ENCODE measurements at places on chromosomes 6 and 20.
A peak's percentile ranks its signal among the peaks of the same experiment; 100 is the strongest.

DNA sequence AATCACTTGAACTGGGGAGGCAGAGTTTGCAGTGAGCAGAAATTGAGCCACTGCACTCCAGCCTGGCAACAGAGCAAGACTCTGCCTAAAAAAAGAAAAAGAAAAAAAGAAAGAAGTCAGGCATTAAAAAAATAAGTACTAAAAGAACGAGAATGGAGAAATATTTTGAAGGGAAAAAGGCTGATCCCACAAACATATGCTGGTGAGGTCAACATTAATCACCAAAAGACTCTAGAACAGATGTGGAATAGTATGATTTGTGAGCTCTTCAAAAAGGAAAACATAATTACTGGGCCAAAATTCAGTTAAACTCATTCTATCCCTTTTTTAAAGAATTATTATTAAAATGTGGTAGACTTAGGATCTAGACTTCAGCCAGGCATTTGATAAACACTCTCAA is 61.2 kb upstream of the NRSN1 start:
- DNase-seq: no peak

DNA sequence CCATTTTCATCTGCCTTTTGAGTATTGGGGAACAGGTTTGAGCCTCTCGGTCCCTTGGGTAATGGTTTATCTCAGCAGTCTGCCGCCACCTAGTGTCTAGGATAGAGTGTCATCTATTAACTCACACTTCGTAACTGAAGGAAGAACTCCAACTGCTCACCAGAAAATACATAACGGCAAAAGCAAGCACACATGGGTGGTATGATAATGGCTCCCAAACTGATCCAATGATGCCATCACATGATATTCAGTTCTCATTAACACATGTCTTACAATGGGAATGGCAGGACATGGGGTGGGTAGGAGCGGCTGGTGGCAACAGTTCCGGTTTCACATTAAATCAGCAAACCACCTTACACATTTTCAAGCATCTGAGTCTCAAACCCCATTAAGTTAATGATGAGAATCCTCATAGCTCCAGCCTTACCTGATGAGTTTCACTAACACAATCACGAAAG is 110.7 kb upstream of the PHACTR1 start:
- peak; percentile 31 for DNase-seq

DNA sequence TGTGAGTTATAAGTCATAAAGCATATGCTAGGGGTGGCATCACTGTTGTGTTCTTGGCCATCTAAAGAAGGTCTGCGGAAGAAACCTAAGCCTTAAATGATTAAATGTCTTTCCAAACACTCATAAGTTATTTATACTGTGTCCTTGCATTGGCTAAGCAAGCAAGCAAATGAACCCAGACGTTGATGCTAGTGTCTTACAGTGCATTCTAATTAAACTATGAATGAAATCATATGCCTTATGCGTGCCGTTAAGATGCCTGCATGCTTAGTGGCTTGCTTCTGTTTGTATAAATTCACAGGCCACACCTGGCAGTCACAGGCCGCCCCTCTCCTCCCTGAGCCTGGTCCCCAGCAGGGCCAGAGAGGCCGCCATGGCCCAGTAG is 49.9 kb downstream of the RIN2 start:
- DNase-seq: no peak

GRCh38 chr6:79232696-79233462 is 1.6 kb downstream of the HMGN3 start:
- DNase-seq: no peak

- no peak for DNase-seq
Observed at GRCh38 chr6:134063121-134063965, 10.9 kb upstream of the SLC2A12 start.

DNA sequence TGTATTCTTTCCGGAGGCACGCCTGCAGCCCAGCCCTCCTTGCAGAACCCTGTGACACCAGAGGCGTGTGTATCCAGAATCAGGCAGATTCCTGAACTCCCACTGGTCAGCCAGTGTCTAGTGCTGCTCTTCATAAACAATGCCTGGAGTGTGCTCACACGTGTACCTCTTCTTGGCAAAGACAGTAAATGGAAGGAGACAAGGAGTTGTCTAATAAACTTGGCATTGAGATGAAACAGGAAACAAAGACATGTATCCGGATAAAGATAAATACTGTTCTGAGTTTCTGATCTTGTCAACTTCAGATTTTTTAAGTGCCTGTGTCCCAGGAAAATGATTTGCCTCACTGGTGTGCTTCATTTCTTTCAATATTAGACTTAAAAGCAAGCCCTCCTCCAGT is 1.7 kb downstream of the RPS6KA2 start:
- no peak for DNase-seq

DNA sequence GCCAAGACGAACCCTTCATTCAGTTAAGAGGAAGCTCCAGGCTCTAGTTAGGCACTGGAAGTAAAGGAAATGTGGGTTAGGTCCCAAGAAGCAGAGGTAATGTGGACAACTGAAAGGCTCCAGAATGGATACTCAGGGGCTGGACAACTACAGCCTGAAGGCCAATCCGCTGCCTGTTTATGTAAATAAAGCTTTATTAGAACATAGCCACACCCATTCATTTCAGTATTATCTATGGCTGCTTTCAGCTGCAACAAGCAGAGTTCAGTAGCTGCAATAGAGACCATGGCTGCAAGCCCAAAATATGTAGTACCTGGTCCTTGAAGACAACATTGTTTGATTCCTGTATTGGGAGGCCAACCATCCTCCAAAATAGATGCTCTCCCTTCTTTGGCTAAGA is 100.8 kb upstream of the MRPS10 start:
- no peak for DNase-seq

DNA sequence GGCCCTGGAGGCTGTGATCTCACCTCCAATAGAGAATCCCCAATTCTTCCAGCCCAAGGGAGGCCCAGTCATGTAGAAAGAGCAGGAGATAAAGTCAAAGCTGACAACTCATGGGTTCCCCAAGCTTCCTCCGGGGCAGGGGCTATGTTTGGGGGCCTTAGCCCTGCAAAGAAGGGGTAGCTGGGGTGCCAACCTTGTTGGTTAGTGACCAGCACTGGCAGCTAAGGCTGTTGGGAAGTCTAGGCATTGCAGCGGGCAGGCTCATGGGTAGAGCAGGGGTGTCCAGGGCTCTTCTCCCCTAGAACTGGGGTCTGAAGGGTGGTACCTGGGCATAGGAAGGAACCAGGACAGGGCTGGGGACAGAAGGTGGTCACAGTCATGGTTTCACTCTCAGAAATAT is 36.4 kb downstream of the TGM2 start:
- DNase-seq: no peak

DNA sequence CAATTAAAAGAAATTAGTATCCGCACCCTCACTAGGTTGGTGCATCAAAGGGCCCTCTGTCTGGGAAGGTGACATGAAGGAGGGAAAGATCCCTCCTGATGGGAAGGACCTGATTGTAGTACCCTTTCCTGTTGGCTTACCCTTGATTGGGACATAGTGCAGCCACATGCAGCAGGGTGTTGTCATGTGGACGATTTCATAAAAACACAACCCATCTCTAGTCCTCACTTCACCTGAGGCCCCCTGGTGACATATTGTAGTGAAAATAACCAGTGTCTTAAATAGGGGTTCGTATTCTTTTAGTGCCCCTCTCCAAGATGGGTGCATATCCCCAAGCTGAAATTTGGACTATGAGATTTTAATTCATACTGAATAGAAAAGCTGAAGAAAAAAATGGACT is 97.3 kb downstream of the SLX4IP start:
- no peak for DNase-seq

DNA sequence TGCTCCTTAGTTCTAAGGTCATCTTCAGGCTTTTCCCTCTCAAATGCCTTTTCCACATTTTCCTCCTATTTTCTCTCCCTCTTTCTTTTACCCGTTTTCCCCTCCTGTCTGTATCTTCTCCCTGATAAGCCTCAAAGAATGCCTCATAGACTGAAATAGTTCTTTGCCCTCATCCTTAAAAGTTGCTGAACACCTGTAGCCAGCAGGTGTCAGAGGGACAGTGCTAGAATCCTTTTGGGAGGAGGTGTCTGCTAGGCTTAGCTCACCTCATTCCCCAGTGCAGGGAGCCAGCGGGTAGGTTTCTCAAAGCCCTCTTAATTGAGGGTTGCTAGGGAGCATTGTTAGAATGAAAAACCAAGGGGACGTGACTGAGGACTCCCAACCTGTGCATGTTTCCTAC is 204.0 kb downstream of the TSHZ2 start:
- DNase-seq: no peak

GRCh38 chr6:166005401-166005943 is 162.2 kb downstream of the TBXT start:
- no peak for DNase-seq

- DNase-seq: no peak
Observed at GRCh38 chr6:96943555-96944215, 19.2 kb downstream of the KLHL32 start.

DNA sequence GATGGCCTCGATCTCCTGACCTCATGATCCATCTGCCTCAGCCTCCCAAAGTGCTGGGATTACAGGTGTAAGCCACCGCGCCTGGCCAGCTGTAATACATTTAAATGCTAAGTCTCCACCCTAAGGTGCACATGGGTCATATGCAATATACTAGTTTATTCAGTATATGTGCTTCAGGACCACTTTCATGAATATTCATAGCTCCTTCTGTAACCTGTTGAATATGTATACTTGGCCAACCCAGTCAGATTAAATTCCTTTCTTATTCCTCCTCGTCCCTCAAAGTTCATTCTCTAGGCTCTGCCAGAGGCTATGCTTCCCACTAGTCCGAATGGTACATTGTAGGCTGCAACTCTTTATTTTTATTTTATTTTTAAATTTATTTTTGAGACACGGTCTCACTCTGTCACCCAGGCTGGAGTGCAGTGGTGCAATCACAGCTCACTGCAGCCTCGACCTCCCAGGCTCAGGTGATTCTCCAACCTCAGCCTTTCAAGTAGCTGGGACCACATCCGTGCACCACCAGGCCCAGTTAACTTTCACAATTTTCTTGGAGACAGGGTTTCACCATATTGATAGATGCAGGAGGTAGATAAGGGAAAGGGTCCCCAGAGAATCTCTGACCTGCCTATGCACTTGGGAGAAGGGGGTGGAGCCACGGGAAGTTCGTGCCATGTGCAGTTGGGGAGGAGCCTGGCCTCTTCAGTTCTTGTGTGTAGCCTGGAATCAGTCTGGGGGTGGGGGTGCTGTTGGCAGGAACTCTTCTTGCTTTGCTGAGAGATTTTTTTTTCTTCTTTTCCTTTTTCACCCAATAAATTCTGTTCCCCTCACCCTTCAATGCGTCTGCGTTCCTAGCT is 41.3 kb upstream of the DDR1 start:
- no peak for DNase-seq

GRCh38 chr20:62688855-62689460 is 19.7 kb upstream of the NTSR1 start:
- no peak for DNase-seq

- no peak for DNase-seq
Observed at GRCh38 chr20:16947479-16947878, 199.3 kb downstream of the OTOR start.

- DNase-seq: peak; percentile 42
Observed at GRCh38 chr6:157822245-157823000, 623 bp upstream of the SNX9 start.

DNA sequence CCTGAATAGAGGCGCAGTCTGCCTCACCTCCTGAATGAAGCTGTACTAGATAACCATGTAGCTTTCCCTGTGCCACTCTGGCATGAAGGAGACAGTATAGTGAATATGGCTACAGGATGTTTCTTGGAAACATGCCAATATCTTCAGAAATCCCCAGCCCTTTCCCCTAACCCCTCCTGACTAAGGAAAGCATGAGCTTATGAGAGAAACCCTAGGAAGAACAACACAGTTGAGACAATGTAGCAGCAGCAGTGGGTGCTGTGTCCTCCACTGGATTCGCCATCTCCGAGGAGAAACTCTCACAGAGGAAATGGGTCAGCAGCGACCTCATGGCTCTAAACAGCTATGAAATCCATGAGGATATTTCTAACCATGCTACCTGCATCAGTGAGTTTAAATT is 6.7 kb downstream of the HLA-DQA1 start:
- DNase-seq: no peak

- DNase-seq: no peak
Observed at GRCh38 chr20:62067547-62068260, 2.0 kb upstream of the TAF4 start.

DNA sequence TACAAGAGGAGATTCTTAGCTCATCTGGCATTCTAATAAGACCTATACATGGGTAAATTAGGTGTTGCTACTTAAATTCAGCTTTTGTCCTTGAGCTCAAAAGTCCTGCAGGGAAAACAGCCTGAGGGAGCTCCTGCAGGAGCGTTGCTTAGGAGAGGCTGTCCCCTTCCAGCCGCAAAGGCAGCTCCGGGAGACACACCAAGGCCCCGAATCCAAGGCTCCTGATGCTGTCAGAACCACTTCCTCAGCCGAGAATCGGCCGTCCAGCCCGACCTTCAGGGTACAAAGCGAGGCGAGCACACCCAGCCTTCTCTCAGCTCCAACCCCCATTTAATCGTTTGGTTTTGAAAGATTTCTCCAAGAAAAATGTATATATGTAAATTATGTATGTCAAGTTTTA is 87.0 kb downstream of the DACT2 start:
- no peak for DNase-seq

DNA sequence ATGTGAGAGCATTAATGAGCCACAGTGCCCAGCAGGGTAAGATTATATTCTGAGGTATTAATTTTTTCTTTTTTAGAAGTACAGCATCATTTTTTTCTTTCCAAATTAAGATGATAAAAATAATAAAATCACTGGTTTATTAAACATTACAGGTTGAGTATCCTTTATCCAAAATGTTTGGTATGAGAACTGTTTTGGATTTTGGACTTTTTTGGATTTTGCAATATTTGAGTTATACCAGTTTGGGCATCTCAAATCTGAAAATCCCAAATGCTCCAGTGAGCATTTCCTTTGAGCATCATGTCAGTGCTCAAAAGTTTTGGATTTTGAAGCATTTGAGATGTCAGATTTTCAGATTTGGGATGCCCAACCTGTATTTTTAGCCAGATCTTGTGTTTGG is 44.4 kb downstream of the ENPP1 start:
- no peak for DNase-seq

GRCh38 chr6:106194949-106195921 is 109.1 kb downstream of the PRDM1 start:
- DNase-seq: peak; percentile 45

DNA sequence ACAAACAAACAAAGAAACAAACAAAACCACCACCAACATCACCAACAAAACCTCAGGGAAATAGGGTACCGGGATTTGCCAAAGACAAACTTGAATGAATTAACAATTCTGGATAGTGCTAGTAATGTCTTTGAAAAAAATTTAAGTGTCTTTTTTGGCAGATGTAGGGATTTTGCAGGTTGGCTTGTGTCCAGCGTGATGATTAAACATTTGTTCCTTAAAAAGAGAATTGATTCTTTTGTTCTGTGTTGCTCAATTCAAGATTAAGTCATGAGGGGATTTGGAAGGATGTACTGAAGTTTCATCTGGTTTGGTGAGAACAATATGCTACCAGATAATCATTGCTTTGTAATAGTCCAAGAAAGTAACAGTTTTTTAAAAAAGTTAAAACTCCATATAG is 125.1 kb upstream of the HS3ST5 start:
- DNase-seq: no peak

All from naive thymus-derived CD4-positive, alpha-beta T cell (primary cell).